ENCODE measurements at places on chromosomes 12 and 14. TPM values are rescaled to one million over a fixed set of nuclear protein-coding genes. Genes with fewer than 3 reads are reported as not detected.

Gene PDE3A
- 1.1 TPM for total RNA-seq

Gene JAG2
- total RNA-seq = 52.0 TPM

Gene NELL2
- total RNA-seq = not detected

Gene GLT8D2
- 1.5 TPM for total RNA-seq

Gene KERA
- total RNA-seq = not detected

Gene INHBE
- total RNA-seq = not detected

Gene PIWIL1
- not detected for total RNA-seq

Gene C1S
- total RNA-seq = 0.27 TPM

Gene KRT73
- not detected for total RNA-seq

Gene KMT2D
- total RNA-seq = 15.9 TPM

Gene KICS2
- 6.1 TPM for total RNA-seq

Gene ERBB3
- not detected for total RNA-seq

Gene MYH6
- 0.05 TPM for total RNA-seq

Gene DACT1
- total RNA-seq = 0.27 TPM

Gene SLCO1B1
- not detected for total RNA-seq

Gene RILPL1
- total RNA-seq = 13.7 TPM

Gene CIT
- 23.2 TPM for total RNA-seq

Gene TMEM52B
- total RNA-seq = not detected

Gene CDCA3
- 56.9 TPM for total RNA-seq

Gene SDR9C7
- not detected for total RNA-seq

Gene NEUROD4
- total RNA-seq = not detected

Gene CEBPE
- not detected for total RNA-seq

Gene GLIPR1L2
- 0.05 TPM for total RNA-seq

Gene CFAP54
- total RNA-seq = 4.2 TPM

Gene GPR162
- 0.30 TPM for total RNA-seq

Gene KLHL33
- 0.34 TPM for total RNA-seq

Gene STAT6
- 70.9 TPM for total RNA-seq

Gene SLC10A1
- total RNA-seq = not detected

Gene RTL1
- total RNA-seq = not detected

Gene ISM2
- total RNA-seq = 0.07 TPM

Gene RNF212B
- total RNA-seq = not detected

Gene FAM90A1
- not detected for total RNA-seq

Gene ZFHX2
- total RNA-seq = 0.69 TPM

Gene LTB4R2
- 3.9 TPM for total RNA-seq

Gene GNS
- 164 TPM for total RNA-seq

Gene CLEC14A
- 167 TPM for total RNA-seq

Gene ADAM21
- 0.07 TPM for total RNA-seq

Gene NR1H4
- total RNA-seq = not detected

Gene PDZRN4
- not detected for total RNA-seq

Gene ABCC9
- 0.05 TPM for total RNA-seq

Gene INHBC
- not detected for total RNA-seq

Gene SLC35F4
- total RNA-seq = not detected

Gene RFX4
- not detected for total RNA-seq

Gene IL22
- not detected for total RNA-seq

Gene EPS8
- total RNA-seq = 6.3 TPM

Gene C12orf42
- not detected for total RNA-seq

Gene BIN2
- not detected for total RNA-seq

Gene VRTN
- not detected for total RNA-seq

Gene ESYT1
- 287 TPM for total RNA-seq

Gene KRT7
- 351 TPM for total RNA-seq

Gene KRT81
- 0.67 TPM for total RNA-seq

Gene CCDC88C
- 15.4 TPM for total RNA-seq

Gene GPR132
- total RNA-seq = 0.13 TPM

Gene ACVRL1
- total RNA-seq = 392 TPM

Data from mammary microvascular endothelial cell (primary cell).